SW 1271 (cell line): ENCODE measurements at places on chromosomes 11 and 22.

- DNase-seq: peak; percentile 88
Measured at GRCh38 chr11:76823481-76824028, 37.2 kb upstream of the ACER3 start.

DNA sequence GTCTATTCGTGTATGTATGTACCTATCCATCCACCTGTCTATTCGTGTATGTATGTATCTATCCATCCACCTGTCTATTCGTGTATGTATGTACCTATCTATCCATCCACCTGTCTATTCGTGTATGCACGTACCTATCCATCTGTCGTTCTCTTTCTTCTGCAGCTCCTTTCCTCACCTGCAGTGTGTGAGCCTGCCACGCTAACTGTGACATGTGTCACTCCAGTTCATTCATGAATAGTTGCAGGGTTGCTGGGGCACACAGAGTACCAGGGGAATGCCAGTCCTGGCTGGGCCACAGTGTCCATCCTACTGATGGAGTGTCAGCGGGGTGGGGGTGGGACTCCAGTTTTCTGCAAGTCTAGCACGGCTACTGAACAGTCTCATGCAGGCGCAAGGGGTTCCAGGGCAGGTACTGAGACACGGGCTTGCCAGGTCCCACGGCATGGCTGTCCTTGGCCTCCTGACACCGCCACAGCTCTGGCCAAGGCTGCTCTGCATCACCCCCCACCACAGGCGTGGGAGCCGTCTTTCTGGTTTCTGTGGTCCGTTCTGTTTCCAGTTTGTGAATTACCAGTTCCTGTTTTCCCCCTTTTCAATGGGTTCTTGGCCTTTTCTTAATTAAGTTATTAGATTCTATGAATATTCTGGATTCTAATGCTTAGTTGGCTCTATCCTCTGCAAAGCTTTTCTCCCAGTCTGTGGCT is 88.8 kb upstream of the CLDN5 start:
- no peak for DNase-seq

DNA sequence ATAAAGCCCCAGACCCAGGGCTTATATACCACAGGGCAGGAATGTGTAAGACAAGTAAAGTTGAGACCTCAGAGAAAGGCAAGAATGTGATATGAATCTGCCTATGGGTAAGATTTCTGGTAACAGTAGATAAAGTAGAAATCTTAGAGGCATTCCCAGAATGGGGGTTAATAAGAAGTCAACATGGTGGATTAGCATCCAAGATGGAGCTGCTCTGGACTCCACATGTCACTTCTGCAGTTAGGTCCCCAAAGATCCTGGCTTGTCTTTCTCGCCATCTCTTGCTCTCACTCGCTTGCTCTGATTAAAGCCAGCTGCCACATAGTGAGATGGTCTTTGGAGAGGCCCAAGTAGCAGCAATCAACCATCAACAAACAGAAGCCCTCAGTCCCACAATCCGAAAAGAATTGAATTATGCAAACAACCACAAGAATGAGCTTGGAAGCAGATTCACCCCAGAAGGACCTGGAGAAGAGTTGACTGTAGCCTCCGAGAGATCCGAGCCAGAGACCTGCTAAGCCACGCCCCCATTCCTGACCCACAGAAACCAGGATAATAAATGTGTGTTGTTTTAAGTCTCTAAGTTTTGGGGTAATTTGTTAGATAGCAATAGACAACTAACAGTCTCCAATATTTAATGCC is 5.4 kb upstream of the C11orf86 start:
- DNase-seq: no peak

DNA sequence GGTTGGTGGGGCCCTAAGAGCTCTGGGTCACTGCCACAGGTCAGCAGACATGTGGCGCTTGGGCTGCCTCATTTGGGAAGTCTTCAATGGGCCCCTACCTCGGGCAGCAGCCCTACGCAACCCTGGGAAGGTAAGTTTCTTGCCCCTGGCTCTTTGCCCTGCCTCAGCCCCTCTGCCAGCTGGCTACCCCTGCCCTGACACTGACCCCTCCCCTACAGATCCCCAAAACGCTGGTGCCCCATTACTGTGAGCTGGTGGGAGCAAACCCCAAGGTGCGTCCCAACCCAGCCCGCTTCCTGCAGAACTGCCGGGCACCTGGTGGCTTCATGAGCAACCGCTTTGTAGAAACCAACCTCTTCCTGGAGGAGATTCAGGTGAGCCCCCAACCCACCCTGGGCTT is 1.9 kb downstream of the SCYL1 start:
- no peak for DNase-seq

DNA sequence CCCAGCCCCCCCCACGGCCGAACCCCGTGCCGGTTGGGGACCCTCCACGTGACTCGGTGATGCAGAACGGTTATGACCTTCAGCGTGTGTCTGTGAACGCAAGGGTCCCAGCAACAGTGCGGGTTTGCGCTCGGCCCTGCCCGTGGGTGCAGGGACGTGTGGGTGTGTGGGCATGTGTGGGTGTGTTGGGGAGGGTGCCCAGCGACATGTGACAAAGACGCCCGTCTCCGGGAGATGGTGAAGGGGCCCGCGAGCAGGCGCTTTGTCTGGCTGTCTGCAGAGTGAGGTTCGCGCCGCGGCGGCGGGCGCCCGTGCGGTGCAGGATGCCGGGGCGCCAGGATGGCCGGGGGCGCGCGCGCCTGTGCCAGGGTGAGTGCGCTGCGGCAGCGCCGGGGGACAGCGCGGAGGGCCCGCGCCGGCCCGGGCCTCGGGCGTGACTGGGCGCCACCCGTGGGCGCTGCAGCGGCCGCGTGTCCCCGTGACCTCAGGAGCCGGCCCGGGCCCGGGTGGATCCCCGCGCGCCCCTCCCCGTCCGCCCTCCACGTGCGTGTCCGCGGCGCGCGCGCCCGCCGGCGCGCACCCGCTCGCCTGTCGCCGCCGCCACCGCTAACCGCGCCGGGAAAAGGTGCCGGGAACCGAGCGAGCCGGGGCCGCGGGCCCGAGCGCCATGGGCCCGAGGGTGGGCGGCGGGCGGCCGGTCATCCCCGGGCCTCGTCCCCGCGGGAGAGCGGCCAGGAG is at the start of gene LRFN4:
Gene LRFN4 (plus strand): TSS at position 569 of the 738 bp plus-strand sequence. CDS start 681 bp downstream, outside the sequence.
- peak; percentile 77 for DNase-seq

DNA sequence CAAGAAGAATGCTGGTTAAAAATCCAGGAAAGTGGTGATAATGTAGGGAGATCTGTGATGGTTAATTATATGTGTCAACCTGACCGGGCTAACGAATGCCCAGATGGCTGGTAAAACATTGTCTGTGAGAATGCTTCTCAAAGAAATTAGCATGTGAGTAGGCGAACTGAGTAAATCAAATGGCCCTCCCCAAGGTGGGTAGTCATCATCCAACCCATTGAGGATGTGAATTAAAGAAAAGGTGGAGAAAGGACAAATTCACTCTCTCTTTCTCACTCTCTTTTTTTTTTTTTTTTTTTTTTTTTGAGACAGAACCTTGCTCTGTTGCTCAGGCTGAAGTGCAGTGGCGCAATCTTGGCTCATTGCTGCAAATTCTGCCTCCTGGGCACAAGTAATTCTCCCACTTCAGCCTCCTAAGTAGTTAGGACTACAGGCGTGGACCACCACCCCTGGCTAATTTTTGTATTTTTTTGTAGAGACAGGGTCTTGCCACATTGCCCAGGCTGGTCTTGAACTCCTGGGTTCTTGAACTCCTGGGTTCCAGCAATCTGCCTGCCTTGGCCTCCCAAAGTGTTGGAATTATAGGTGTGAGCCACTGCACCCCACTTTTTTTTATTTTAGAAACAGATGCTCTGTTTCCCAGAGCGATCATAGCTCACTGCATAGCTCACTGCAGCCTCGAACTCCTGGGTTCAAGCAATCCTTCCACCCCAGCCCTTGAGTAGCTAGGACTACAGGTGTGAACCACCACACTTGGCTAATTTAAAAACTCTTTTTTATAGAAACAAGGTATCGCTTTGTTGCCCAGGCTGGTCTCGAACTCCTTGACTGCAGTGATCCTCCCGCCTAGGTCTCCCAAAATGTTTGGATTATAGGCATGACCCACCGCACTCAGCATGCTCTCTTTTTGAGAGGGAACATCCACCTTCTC is 22.0 kb upstream of the P2RY6 start:
- DNase-seq: no peak

DNA sequence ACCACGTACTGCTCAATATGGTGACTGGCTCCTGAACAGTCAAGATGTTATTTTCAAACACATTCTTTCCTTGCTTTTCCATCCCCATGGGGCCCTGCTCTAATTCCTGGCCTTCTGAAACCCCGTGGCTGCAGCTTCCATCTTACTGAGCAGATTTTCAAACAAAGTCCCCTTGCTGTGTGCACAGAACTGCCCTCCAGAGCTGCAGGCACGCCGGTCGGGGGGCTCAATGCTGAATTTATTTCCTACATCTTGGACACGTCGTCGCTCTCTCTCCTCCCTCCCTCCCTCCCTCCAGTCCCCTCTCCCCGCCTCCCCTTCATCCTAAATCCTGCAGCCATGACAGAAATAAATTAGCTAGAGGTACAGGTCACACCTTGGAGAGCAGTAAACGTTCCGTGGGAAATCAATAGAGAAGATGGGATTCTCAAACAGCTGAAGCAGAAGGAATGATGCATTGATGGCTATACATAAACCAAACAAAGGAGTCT is 243.1 kb upstream of the BLID start:
- no peak for DNase-seq

DNA sequence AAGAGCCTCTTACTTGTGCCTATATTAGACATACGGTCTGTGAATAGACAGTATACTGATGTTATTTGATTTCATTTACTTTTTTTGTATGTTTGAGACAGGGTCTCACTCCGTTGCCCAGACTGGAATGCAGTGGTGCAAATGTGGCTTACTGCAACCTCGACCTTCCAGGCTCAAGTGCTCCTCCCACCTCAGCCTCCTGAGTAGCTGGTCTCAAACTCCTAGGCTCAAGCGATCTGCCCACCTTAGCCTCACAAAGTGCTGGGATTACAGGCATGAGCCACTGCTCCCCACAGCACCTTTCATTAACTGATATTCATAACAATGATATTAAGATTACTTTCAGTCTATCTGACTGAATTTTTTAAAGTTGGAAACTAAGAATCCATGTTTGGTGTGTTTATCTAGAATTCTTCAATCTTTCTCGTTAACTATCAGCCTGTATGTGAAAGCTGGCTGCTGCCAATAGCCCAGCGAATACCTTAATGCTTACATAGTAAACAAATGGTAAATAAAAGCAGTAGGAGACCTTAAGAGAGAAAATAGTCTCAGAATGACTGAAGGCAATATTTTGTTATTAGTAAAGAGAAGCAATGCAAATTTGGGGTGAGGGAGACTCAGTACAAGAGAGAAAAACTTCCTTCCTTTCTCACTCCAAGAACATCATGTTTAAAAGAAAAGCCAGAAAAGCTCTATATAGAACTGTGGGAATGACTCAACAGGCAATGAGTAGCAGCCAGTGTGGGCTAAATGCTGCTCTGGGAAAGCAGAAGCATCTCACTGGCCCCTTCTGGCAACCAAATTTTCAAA is 101.9 kb downstream of the MRTFA start:
- DNase-seq: peak; percentile 14

DNA sequence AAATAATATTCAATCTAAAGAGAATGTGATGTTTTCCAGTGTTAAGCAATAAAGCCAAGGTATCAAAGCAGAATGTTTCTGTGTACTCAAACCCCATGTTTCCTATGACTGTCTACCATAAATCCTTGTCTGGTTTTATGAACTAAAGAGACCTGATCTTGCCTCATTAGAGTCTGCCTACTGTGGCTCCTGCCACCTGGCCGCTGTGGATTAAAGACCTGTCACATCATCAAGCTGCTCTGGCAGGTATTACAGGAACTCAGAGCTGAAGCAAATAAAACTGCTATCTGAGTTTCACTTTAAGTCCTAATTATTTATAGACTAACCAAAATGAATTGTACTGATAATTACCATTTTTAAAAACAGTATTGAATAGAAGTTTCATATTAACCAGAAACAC is 207.8 kb upstream of the CCDC90B start:
- DNase-seq: no peak

- DNase-seq: no peak
Measured at GRCh38 chr11:130087294-130087926, 17.7 kb downstream of the APLP2 start.

DNA sequence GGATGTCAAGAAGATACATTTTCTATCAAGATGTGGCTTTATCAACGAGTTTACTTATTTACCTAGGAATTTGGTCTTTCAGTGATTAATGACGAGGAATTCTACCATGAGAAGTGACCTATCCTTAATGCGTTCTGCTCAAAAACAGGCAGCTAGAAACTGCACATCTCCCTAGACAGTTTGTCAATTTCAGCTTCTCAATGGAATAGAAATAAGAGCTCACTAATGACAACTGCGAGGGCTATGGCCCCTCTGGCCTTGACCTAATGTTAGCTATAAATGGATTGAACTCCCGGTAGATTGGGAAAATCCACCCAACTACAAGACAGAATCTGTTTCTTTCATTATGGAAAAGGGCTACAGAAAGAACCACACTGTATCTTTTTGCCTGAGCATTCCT is 223.4 kb downstream of the CADM1 start:
- DNase-seq: no peak

- no peak for DNase-seq
Measured at GRCh38 chr22:42364604-42365110, 67.5 kb downstream of the NFAM1 start.

GRCh38 chr11:65646958-65647701 is 9.2 kb downstream of the SIPA1 start:
- DNase-seq: peak; percentile 34

- no peak for DNase-seq
Measured at GRCh38 chr22:48975316-48975741, 852.3 kb downstream of the BRD1 start.

- DNase-seq: no peak
Measured at GRCh38 chr11:113296447-113297205, 17.8 kb upstream of the TTC12 start.

GRCh38 chr11:123841174-123841573 is 35.0 kb upstream of the OR6M1 start:
- DNase-seq: no peak

GRCh38 chr22:30362651-30363281 is 6.0 kb downstream of the CCDC157 start:
- no peak for DNase-seq

GRCh38 chr22:19422440-19423301 is 8.9 kb downstream of the HIRA start:
- DNase-seq: no peak

DNA sequence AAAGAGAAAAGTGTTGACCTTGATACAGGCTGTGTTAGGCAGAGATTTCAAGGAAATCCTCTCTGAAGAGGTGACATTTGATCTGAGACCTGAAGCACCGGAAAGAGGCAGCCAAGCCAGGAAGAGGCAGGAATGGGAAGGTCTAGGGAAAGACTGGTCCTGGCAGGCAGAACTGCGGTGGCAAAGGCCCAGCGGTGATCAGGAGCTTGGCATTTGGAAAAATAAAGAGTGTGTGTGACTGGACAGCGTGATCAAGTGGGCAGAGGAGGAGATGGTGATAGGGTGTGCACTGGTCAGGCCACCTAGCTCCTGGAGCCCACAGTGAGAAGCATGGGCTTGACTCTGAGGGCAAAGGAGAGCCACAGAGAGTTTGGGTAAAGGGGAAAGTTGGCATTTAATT is 27.2 kb upstream of the GAB4 start:
- DNase-seq: no peak
